Liver (tissue), 10 donors: ENCODE measurements at places on chromosomes 6 and 20. TPM values are rescaled to one million over a fixed set of nuclear protein-coding genes. Genes with fewer than 3 reads are reported as not detected.

DNA sequence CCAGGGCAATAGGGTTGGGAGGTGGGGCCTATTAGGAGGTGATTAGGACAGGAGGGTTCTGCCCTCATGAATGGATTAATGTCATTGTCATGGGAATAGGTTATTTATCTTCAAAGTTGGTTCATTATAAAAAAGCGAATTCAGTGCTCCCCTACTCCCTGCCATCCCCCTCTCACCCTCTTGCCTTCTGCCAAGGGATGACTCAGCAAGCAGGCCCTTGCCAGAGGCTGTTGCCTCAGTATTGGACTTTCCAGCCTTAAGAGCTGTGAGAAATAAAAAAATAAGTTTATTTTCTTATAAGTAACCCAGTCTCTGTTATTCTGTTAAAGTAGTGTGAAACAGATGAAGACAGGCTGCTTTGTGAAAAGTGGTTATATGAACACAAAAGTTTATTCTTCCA is 381.1 kb upstream of the ZFP64 start:
- DNase-seq, result no peak

DNA sequence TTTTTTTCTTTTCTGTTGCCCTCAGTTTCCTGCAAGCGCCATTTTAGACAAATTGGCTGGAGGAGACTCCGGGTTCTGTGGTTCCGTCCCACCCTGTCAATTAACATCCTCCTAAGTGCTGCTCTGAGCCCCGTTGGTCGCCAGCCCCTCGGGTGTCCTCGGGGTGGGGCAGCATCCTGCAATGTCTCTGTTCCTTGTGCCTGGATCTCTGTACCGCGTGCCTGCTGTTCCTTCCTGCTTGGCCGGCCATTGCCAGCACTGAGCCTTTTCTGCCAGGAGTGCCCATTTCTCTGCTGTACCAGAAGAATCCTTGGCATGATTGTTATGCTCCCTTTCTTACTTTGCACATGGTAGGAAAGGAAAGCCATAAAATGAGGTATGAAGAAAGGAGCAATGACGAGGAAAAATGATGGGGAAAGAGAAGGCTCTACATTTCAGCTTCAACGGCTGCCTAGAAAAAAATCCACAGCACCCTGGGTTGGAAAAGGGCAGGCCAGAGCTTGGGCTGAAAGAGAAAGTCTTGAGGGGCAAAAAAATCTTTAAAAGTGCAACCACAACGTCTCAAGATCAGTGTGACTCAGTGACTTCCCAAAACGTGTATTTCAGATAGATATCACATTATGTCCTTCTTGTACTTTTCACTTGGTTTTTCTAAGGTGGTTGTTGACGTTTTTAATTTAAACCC is 256.7 kb downstream of the CLIC5 start:
- DNase-seq, result no peak

DNA sequence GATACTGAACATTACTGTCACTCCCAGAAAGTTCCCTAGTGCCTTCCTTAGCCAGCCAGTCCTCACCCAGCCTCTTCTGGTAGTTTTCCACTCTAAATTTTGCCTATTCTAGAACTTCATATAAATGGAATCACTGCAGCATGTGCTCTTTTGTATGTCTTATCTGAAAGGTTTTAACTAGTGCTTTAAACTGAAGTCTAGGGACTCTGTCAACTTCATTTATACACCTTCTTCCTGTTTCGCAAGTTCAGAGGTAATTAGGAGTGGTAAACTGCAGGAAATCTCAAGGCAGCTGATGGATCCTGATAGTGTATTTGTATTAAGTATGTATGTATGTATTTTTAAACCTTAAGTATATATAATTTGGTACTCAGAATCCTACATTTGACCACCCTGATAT is 94.3 kb downstream of the TCP11 start:
- no peak for DNase-seq

STMN3 gene
- 2.9 TPM for total RNA-seq

LAMA5 gene
- total RNA-seq, result 40.2 TPM

DNA sequence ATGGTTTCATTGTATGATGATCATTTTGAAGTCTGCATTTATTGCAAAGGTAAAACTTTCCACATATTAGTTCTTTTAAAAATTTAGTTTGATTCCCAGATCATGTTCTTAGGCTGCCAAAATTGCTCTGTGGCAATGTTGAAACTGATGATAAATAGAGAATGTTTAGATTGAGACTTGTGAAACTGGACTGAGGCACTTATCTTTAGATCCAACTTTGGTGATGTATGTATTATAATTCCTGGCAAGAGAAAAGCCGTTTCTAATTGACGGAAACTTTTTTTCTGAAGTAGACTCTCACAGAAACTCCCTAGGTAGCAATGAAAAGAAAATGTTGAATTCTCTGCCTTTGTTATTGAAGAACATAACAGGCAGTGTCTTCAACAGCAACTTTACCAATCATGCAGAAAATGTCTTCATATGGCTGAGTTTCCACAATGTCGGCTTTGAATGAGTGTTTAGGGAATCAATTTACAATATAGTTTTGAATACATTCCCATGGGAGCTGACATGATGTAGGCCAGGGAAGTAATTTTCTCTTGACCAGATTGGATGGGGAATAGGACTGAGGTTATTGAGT is 456.2 kb downstream of the CD109 start:
- DNase-seq, result no peak

GRCh38 chr6:131116755-131117360 is 18.4 kb upstream of the AKAP7 start:
- DNase-seq, result no peak

GFRA4 gene
- total RNA-seq, result not detected

XPO5 gene
- total RNA-seq, result 12.7 TPM

- no peak for DNase-seq
Measured at GRCh38 chr20:4089756-4090487, 74.6 kb upstream of the RNF24 start.
